Colonic mucosa (tissue), 4 donors: ENCODE measurements at places on chromosomes 2 and 18. TPM values are rescaled to one million over a fixed set of nuclear protein-coding genes. Genes with fewer than 3 reads are reported as not detected.

Gene ACOXL
- 0.32 TPM for total RNA-seq

Gene EHBP1
- total RNA-seq = 32.7 TPM

Gene ZNF236
- 16.9 TPM for total RNA-seq

Gene NCKAP5
- total RNA-seq = 2.9 TPM

Gene KLHL30
- total RNA-seq = 0.07 TPM

Gene ACKR3
- total RNA-seq = 3.5 TPM

GRCh38 chr18:69878213-69878933 lies 69.3 kb downstream of the CD226 start:
- no peaks in the 10 kb centered on the region for H3K4me1 ChIP-seq
- H3K36me3 ChIP-seq = no peaks in the 10 kb centered on the region
- H3K27me3 ChIP-seq = no peaks in the 10 kb centered on the region
- DNase-seq = no peak

GRCh38 chr2:199261936-199262335 lies 195.8 kb downstream of the SATB2 start:
- no peak overlapping the region for H3K27ac ChIP-seq
- H3K36me3 ChIP-seq = no peaks in the 10 kb centered on the region
- H3K4me3 ChIP-seq = no peak overlapping the region
- H3K27me3 ChIP-seq = no peaks in the 10 kb centered on the region

DNA sequence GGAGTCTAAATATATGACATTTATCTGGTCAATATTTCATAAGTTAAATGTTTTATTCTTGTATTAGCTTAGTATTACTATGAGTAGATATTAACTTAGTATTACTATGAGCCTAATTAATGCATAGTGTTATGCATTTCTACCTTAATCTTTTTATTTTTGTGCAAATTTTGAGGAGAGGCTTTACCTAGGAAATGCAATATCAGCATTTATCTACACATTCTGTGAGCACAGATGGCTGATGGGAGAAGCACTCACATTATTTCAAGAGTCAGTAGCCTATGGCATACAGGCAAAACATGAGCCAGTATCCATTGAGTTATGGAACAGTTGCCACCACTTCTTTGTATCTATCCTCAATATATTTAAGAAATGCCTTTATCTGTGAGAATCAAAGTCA lies 404.6 kb upstream of the KCNJ3 start:
- H3K27me3 ChIP-seq = no peaks in the 10 kb centered on the region
- H3K4me1 ChIP-seq = no peaks in the 10 kb centered on the region
- H3K4me3 ChIP-seq = no peak overlapping the region
- no peak overlapping the region for H3K27ac ChIP-seq

DNA sequence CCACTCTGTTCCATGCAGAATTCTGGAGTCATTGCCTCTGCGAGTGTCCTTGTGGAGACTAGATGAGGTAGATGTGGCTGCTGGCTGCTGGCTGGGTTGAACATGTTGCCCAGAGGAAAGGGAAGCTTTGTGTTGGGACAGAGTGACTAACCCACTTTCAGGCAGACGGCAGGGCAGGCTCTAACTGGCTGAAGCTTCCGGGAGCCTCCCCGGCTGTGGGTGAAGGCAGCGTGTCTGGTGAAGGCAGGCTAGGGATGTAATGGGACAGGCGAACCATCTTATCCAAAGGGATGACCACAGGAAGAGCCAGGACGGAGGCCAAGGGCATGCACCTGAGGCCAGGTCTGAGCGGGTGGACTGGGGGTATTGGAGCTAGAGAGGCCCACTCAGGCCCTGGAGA lies 16.0 kb downstream of the ASPRV1 start:
- no peak overlapping the region for H3K4me3 ChIP-seq
- no peak for DNase-seq
- no peaks in the 10 kb centered on the region for H3K36me3 ChIP-seq
- no peak overlapping the region for H3K27ac ChIP-seq

GRCh38 chr2:120883607-120884440 lies 148.2 kb downstream of the GLI2 start:
- DNase-seq = no peak
- H3K36me3 ChIP-seq = no peaks in the 10 kb centered on the region
- H3K27ac ChIP-seq = no peak overlapping the region
- H3K4me3 ChIP-seq = no peak overlapping the region
- no peaks in the 10 kb centered on the region for H3K27me3 ChIP-seq

DNA sequence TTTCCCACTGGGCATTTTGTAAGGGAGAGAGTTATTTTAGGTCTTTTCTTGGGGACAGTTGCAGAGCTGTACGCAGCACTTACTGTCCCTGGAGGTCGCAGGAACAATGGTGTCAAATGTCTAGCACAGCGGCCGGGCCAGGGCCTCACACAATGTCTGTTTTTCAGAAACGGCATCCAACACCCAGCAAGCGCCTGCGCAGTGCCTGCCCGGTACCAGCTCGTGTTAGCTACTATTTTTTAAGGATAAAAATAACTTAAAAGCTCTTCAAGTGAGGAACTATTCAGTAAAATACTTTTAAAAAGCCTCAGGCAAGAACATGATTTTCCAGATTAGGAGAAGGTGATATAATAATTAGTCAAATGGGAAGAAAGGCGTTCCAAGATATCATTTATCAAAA lies 90.0 kb downstream of the MBP start:
- H3K36me3 ChIP-seq = no peaks in the 10 kb centered on the region
- no peak overlapping the region for H3K27ac ChIP-seq
- no peak overlapping the region for H3K4me3 ChIP-seq
- DNase-seq = no peak

DNA sequence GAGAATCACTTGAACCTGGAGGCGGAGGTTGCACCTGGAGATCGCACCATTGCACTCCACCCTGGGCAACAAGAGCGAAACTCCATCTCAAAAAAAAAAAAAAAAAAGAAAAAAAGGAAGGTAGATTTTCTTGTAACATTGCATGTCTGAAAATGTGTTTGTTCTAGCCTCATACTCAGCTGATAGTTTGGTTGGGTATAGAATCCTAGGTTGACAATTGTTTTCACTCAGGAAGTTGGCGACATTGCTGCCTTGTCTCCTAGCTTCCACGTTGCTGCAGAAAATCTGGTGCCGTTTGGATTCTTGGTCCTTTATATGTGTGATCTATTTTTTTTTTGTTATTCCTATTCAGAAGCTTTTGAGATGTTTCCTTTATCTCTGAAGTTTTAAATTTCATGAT lies 4.7 kb downstream of the ING5 start:
- DNase-seq = no peak
- H3K27me3 ChIP-seq = no peaks in the 10 kb centered on the region
- H3K36me3 ChIP-seq = peaks cover 10% of the 10 kb centered on the region
- peaks cover 7% of the 10 kb centered on the region for H3K4me1 ChIP-seq
- H3K4me3 ChIP-seq = no peak overlapping the region
- no peak overlapping the region for H3K27ac ChIP-seq

GRCh38 chr2:42998721-42999120 lies 206.3 kb upstream of the HAAO start:
- peak overlapping the region; percentile 81 for H3K27ac ChIP-seq
- DNase-seq = no peak
- no peaks in the 10 kb centered on the region for H3K36me3 ChIP-seq
- no peaks in the 10 kb centered on the region for H3K27me3 ChIP-seq
- no peak overlapping the region for H3K4me3 ChIP-seq

DNA sequence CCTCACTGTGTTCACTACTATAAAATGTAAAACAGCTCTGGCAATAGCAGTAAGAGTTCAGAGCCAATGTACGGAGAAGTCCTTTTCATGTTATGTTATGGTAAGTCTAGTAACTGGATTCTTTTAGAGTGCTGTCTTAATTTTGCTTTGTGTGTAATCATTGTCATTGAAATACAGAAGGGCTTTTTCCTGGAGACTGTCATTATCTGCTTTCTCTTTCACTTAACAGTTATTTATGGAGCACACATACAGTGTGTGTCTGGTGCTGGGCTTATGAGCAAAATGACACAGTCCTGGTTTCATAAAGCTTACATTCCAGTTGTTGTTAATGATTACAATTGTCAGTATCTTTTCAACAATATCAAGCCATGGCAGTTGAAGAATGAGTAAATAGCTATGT lies 95.5 kb downstream of the CCDC102B start:
- DNase-seq = no peak
- H3K4me1 ChIP-seq = no peaks in the 10 kb centered on the region
- no peak overlapping the region for H3K27ac ChIP-seq
- no peaks in the 10 kb centered on the region for H3K27me3 ChIP-seq
- H3K36me3 ChIP-seq = no peaks in the 10 kb centered on the region

DNA sequence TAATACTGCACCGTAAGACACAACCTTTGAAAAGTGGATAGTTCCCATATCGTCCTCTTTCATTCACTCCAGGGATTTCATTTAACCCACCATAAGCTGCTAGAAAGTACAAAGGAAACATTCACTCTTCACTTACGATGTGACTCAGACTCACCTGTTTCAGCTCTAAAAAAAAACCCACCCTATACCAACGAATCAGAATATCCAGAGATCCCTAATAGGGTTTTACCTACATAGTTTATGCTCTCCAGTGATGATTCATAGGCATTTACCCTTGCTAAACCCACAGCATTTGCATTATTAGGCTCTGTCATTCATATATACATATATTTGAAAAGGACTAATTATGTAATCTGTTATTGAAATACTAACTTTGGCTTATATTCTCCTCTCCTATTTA lies 60.2 kb downstream of the PRPF40A start:
- no peak overlapping the region for H3K27ac ChIP-seq
- H3K4me1 ChIP-seq = no peaks in the 10 kb centered on the region
- H3K27me3 ChIP-seq = no peaks in the 10 kb centered on the region
- no peaks in the 10 kb centered on the region for H3K36me3 ChIP-seq

- no peaks in the 10 kb centered on the region for H3K27me3 ChIP-seq
- DNase-seq = no peak
- no peak overlapping the region for H3K4me3 ChIP-seq
- no peaks in the 10 kb centered on the region for H3K4me1 ChIP-seq
These were observed 36.0 kb upstream of the SCN1A start for GRCh38 chr2:166163775-166164174.

DNA sequence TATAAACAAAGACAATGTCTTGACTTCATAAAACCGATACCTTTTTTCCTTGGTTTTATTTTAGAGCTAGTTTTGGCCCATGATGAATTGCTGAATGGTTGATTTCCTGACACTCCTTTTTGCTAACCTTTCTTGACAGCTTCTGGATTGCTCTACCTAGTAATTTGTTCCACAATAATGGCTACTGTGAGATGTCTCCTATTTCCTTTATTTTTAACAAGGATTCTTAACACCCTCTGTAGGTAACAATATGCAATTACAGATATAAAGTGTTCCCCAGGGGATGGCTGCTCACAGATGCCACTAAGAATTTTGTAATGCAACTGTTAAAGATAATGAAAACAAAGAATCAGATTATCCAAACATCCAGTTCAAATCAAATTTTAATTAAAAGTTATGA lies 100.8 kb upstream of the ATP5MC3 start:
- no peak overlapping the region for H3K27ac ChIP-seq
- DNase-seq = no peak
- H3K4me3 ChIP-seq = no peak overlapping the region
- H3K36me3 ChIP-seq = no peaks in the 10 kb centered on the region
- no peaks in the 10 kb centered on the region for H3K4me1 ChIP-seq
- no peaks in the 10 kb centered on the region for H3K27me3 ChIP-seq

- DNase-seq = peak; percentile 83
- H3K4me1 ChIP-seq = peaks cover 6% of the 10 kb centered on the region
- no peaks in the 10 kb centered on the region for H3K27me3 ChIP-seq
- H3K27ac ChIP-seq = peak overlapping the region; percentile 82
- H3K36me3 ChIP-seq = no peaks in the 10 kb centered on the region
- H3K4me3 ChIP-seq = no peak overlapping the region
These were observed 78.3 kb upstream of the FZD5 start for GRCh38 chr2:207847807-207848544.

DNA sequence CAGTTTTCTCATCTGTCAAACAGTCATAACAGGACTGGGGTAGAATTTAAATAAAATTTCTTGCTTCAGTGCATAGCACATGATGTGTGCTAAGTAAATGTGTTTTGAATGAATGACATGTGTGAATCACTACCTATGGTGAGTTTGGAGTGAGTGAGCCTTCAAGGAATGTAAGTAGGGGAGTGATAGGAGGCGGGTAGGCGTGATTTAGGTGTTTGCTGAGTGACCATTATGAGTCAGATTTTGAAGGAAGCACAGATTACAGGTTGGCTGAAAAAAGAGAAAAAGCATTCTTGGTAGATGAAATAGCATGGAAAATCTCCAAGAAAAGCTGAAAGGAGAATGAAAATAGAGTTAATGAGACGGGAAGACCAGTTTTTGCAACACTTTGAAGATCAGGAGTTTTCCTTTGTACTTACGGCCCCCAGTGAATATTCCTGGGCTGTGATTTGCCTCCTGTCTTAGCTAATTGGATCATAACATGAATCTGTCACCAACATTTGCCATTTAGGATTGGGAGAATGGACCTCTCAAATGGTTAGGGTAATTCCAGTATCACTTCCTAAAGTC lies 136.9 kb upstream of the GATA6 start:
- no peaks in the 10 kb centered on the region for H3K27me3 ChIP-seq
- H3K4me3 ChIP-seq = no peak overlapping the region
- DNase-seq = peak; percentile 44
- H3K27ac ChIP-seq = peak overlapping the region; percentile 20
- H3K4me1 ChIP-seq = no peaks in the 10 kb centered on the region
